MG63 (cell line): ENCODE measurements at places on chromosomes 4 and X.

GRCh38 chr4:16952462-16952871 is 54.0 kb upstream of the LDB2 start:
- no peak for DNase-seq

GRCh38 chr4:133154725-133155124 is 5.6 kb downstream of the PCDH10 start:
- DNase-seq = no peak

DNA sequence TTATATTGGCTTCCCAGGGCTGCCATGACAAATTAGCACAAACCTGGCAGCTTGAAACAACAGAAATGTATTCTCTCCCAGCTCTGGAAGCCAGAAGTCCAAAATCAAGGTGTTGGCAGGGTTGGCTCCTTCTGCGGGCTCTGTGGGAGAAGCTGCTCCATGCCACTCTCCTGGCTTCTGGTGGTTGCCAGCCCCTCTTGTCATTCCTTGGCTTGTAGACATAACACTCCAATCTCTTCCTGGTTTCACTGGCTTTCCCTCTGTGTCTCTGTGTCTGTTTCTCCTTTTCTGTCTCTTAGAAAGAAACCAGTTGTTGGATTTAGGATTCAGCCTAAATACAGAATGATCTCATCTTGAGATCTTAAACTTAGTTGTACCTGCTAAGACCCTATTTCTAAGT is 85.5 kb downstream of the USP46 start:
- peak; percentile 76 for DNase-seq

GRCh38 chrX:24899391-24899790 is 116.4 kb downstream of the ARX start:
- DNase-seq = no peak

DNA sequence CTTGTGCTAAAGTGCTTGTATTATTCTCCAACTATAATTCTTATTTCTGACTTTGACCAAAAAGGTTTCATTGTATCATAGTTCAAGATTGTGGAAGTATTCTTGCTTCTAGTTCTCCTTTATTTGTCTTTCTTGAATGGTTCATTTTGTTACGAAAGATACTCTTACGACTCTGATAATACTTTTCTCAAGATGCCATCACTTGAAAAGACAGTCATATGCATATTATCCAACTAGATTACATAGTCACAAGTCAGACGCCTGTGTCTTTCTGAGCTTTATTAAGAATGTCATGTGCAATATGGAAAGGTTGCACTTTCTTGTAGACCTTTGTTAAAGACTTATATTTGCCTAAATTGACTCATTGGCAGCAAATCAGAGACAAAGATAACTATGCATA is 71.4 kb upstream of the HPGD start:
- no peak for DNase-seq

DNA sequence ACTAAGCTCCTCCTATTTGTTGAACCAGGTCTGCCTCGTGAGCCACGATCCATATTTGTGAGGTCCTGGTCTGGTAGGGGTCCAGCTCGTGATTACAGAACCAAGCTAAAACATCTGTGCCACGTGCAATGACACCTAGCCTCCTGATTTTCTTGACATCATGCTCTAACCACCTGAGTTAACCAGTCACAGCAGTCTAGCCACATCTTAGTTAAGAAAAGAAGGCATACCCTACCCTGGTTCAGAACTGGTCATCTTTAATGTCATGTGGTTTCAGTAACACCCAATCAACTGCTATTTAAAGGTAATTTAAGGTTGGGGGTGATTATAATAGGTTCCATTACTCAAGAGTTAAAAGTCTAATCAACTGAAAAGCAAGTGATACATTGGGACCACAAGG is 28.4 kb downstream of the ARHGEF6 start:
- DNase-seq = no peak

DNA sequence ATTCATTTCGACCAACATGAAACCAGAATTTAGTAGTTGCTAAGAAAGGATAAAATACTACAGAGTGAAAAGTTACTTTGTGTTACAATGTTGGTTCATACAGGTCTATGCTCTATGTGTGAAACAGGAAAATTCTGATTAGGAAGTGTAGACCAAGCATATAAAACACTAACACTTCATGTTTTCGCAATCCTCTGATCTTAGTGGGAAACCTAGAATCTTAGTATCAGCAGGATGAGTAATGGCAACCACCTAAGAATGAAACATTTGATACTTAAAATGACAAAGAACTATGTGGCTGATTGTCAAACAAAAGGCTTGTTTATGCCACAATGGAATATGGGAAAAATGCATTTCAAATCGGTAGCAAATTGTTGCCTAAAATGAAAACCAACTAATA is 116.1 kb downstream of the AMMECR1 start:
- no peak for DNase-seq

DNA sequence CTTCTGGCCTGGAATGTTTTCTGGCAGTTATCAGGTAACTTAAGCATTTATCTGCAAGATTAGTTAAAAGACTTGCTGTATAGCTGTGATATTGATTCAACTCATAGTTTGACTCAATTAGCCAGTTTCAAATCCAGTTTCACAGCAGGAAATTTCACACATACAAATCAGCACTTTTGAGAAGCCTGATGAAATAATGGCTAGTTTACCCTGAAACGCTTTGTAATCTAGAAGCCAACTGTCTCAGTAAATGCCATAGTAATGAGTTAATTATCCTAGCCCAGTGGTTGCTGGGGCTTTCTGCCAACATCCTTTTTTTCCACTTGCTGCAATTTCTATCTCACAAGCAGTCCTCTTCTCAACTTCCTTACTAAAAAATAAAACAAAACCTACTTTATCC is 53.1 kb downstream of the ARHGEF38 start:
- DNase-seq = peak; percentile 11

DNA sequence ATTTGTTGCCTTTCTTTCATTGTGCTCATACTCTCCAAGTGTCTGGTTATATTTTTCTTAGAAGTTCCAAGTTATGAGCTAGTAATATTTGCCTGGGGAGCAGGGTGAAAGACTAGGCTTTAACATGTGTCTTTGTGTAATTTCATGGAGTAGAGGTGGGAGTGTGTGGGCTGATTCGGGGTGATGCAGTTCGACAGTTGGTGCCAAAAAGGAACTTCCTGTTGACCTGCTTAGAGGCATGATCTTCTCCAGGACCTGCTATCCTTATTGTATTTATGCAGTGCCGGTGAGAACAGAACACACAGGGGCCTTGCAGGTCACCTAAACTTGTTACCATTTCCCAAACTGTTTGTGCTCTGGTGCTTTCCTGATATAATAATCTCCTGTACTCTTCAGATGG is 21.2 kb downstream of the USP53 start:
- DNase-seq = peak; percentile 8

DNA sequence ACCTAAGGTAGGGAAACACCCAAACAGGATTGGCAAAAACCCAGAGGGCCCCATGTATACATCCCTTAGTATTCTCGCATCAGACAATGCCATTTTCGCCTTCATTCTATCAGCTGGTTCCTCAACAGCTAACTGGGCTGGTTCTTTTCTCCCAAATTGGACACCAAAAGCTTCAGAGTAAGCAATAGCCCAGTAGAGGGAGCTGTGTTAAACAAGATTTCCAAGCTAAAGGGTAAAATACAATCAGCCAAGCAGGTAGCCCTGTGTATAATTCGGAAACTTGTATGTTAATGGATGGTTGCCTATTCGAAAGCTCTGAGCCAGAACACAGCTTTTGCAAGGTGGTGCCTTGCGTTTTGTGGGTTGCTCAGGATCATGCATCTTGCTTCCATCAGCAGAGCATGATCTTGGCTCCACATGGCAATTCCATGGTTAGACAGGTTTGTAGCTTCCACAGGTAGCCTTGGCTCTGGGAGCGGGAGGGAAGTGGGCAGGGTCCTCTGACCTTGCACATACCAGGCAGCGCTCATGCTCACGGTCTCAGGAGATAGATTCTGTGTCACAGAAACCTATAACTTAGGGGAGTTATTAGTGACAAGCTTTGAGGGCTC is 115.2 kb upstream of the LNX1 start:
- no peak for DNase-seq

GRCh38 chr4:25722964-25723363 is 67.3 kb downstream of the SLC34A2 start:
- no peak for DNase-seq

DNA sequence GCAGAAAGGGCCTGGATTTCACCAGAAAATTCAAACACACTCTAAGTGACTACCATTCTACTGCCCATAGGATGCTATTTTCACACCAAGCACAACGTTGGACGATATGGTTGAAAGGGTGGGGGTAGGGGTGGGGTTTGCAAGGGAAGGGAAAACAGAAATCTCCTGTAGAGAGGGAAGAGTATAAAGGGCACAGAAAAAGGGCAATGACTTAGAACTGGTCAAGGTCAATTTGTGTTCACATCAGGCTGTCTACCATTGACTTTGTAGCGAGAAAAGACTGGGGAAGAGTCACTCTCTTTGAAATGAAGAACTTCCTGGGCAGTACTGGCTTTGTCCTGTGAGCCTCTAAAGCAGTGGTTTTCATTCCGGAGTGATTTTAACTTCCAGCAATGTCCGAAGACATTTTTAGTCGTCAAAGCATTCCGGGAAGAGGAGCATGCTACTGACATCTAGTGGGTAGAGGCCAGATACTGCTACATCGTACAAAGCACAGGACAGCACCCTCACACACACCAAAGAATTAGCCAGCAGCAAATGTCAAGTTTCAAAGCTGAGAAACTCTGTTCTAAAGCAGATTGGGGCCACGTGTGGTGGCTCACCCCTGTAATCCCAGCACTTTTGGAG is 48.4 kb upstream of the SLC7A3 start:
- peak; percentile 1 for DNase-seq

- no peak for DNase-seq
Observed at GRCh38 chr4:2753436-2753835, 2.7 kb downstream of the TNIP2 start.

DNA sequence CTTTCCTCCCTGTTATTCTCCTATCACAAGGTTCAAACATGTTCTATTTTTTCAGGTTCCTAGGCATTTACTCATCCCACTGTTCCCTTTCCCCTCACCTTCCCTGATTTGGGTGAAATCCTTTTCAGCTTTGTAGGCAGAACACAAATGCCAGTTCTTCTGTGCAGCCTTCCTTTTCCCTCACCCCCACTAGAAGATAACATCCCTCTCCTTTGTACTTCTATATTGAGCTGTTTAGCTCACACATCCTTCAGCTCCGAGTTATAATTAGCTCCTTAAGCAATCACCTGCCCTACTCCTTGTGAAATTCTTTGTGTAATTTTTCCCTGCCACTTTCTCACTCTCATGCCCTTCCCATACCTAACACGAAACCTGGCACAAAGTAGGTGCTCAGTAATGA is 240.9 kb downstream of the AR start:
- DNase-seq = no peak

GRCh38 chrX:17596061-17596460 is 141.2 kb upstream of the SCML1 start:
- no peak for DNase-seq

- DNase-seq = no peak
Observed at GRCh38 chr4:183384983-183385382, 59.5 kb upstream of the CDKN2AIP start.

GRCh38 chr4:52366191-52366590 is 292.9 kb downstream of the USP46 start:
- no peak for DNase-seq

DNA sequence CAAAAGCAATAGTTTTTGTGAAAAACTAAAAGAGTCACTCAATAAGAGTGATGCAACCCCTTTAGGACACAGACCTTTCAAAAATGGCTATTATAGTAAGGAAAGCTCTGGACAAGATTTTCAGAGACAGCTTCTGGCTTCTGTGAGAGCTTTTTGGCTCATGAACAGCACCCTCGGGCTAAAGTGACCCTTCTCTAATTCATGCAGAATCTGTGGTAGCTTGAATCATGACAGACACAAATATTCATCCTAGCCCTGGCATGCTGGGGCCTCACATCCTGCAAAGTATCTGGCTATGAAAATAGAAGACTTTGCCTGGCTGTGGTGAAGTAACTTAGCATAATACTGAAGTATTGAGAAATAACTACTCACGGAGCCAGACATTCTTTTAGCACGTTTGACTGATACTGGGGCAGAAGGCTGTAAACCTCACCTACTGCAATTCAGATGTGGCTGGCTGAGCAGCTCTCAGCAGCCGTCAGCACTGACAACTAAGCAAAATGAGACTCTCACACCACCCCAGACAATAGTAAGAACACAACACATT is 327.3 kb downstream of the MAPK10 start:
- peak; percentile 86 for DNase-seq

DNA sequence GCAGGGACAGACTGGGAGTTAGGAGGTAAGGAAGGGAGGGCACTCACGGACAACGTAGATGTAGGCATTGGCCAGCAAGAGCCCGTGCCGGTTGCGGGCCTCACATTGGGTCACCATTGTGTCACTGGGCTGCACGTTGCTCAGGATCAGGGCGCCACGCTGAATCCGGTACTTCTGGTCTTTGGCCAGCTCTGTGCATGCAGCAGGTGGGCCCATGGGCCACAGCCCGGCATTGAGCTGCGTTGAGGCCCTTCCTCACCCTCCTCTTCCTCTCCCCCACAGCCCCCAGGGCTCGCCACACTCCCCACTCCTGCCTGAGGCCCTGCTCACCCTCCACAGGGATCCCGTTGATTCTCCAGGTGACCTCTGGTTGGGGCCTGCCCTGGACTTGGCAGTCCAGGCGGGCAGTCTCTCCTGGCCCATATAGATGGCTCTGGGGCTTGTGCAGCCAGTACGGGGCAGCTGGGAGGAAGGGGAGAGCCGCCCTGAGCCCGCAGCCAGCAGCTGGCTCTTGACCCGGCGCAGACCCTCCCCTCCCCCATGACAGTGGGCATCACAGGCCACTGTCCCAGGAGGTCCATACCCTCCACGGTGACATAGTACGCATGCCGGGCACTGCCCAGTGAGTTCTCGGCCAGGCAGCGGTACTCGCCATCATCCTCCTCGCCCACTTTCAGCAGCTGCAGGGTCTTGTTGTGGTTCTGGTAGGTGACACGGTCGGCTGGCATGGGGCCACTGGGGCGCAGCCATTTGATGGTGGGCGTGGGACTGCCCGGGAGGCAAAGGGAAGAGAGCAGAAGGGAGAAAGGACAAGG is 16.3 kb downstream of the L1CAM start:
- no peak for DNase-seq

- no peak for DNase-seq
Observed at GRCh38 chr4:74282926-74283325, 25.3 kb upstream of the EPGN start.
